ENCODE measurements at places on chromosomes 7 and 10.

DNA sequence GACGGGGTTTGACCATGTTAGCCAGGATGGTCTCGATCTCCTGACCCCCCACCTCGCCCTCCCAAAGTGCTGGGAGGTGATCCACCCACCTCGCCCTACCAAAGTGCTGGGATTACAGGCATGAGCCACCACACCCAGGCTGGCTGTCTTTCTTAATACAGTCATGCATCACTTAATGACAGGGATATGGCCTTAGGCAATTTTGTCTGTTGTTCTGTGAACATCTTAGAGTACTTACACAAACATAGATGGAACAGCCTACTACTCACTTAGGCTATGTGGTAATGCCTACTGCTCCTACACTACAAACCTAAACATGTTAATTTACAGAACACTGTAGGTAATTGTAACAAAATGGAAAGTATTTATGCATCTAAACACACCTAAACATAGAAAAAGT is 106.6 kb upstream of the KCNMA1 start:
- no peaks in the 10 kb centered on the region for H3K4me1 ChIP-seq
- DNase-seq = no peak
- H3K27ac ChIP-seq = no peak overlapping the region
- H3K36me3 ChIP-seq = no peaks in the 10 kb centered on the region

GRCh38 chr10:122648599-122649428 is 50.8 kb downstream of the C10orf120 start:
- no peak overlapping the region for H3K4me3 ChIP-seq
- no peak overlapping the region for H3K27ac ChIP-seq
- H3K27me3 ChIP-seq = peaks cover 12% of the 10 kb centered on the region
- peak; percentile 32 for DNase-seq
- H3K4me1 ChIP-seq = no peaks in the 10 kb centered on the region

GRCh38 chr10:131832056-131832685 is 68.6 kb upstream of the PPP2R2D start:
- H3K4me1 ChIP-seq = no peaks in the 10 kb centered on the region
- H3K36me3 ChIP-seq = no peaks in the 10 kb centered on the region
- no peak for DNase-seq

DNA sequence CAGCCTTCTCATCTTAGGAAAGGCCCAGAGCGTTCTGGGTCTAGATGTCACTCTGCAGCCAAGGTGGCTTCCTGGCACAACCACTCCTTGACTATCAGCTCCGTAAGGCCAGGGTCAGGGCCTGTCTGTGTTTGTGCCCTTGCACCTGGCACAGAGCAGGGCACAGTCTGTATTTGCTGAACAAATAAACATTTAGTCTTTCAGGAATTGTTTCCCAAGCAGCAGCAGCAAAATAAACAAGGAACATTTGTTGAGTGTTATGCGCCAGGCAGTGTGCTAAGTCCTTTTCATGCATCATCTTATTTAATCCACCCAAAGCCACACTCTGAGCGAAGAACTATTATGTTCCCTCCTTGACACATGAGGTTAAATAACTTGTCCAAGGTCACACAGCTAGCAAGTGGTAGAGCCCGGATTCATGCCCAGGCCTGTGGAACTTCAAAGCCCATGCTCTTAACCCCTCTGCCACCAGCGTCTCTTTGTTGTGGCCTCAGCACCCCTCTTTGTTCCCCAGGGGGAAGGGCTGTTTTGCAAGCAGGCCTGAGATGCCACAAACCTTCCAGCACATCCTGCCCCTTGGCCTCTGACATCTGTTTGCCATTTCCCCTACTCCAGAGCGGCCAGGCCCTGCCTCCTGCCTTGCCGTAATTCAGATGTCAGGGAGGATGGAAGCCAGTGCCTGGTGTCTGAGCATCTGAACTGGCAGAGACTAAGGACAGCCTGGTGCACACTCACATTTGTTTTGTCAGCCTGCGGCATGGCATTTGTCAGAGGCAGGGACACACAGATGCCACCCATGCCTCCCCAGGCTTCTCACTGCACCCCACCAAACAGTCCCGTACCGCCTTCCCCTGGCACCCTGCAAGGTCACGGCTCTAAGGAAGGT is 325.8 kb upstream of the ZMIZ1 start:
- H3K4me1 ChIP-seq = peaks cover 55% of the 10 kb centered on the region
- DNase-seq = peak; percentile 54
- no peak overlapping the region for H3K4me3 ChIP-seq
- H3K27me3 ChIP-seq = peaks cover 6% of the 10 kb centered on the region

GRCh38 chr7:2631946-2632732 is at the start of gene TTYH3:
Gene TTYH3 (plus strand): TSS chr7:2631986. CDS start chr7:2632156, 170 bp downstream.
- peak within 1 kb of the TSS; percentile 97 for H3K27ac ChIP-seq
- peaks cover 13% of the 10 kb centered on the region for H3K36me3 ChIP-seq

DNA sequence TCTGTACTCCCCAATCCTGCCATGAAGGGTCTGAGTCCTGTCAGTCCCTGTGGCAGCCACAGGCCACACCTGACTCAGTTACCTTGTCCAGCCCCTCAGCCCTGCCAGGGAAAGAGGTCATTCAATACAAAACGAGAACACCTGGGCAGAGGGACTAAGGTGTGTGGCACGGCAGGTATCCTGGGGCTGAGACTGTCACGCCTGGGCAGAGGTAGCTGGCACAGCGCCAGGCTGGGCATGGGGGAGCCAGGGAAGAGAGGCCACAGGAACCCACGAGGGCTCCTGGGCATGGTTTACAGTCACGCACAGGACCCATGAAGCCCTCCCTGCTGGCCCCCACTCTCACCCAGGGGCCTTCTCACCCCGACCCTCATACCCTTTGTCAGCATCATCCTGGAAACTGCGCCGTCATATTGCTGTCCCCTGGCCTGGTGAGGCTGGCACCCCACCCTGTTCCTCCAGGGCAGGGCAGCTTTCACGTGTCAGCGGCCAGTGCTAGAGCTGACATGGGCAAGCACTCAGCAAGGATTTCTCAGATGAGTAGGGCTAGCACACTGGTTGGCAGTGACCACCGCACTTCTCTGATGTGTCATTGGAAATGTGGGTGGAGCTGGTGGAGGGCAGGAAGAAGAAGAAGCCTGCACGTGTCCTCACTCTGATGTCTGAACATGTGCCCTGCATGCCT is 42.7 kb downstream of the LRRC18 start:
- no peak for DNase-seq
- H3K36me3 ChIP-seq = no peaks in the 10 kb centered on the region
- peaks cover 35% of the 10 kb centered on the region for H3K4me1 ChIP-seq
- no peak overlapping the region for H3K27ac ChIP-seq

DNA sequence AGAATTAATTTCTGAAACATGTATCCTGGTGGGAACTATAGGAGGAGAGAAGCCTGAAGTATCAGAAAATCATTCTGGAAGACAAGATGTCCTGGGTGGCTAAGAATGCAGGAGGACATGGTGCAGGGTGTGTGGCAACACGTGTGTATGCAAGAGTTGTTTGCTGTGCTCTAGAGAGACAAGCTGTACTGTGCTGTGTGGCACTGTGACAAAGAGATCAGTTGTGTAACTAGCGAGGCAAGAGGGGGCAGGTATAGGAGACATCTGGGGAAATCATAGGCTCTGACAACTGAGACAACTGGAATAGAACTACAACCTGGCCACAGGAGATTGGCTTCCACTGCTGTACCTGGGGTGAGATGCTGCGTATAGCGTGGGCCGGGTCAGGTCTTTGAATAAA is 9.3 kb downstream of the ITGA8 start:
- no peaks in the 10 kb centered on the region for H3K27me3 ChIP-seq
- H3K4me3 ChIP-seq = no peak overlapping the region
- H3K4me1 ChIP-seq = no peaks in the 10 kb centered on the region
- DNase-seq = no peak

DNA sequence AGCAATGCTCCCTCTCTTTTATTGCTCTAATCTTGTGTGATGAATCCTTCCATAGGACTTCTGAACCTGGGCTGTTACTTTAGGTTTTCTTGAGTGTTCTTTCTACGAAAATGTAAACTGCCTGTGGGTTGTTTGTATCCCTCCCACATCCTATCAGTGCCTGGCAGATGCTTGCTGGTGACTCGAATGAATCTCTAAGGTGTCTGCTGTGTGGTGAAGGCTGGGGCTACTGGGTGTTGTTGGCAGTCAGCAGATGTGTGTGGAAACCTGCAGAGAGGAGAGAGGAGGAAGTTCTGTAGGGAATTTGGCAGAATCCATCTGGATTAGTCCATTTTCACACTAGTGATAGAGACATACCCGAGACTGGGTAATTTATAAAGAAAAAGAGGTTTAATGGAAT is 639.4 kb downstream of the CALN1 start:
- H3K27ac ChIP-seq = no peak overlapping the region
- H3K36me3 ChIP-seq = no peaks in the 10 kb centered on the region
- H3K4me1 ChIP-seq = no peaks in the 10 kb centered on the region
- H3K4me3 ChIP-seq = no peak overlapping the region
- no peak for DNase-seq
- no peaks in the 10 kb centered on the region for H3K27me3 ChIP-seq

DNA sequence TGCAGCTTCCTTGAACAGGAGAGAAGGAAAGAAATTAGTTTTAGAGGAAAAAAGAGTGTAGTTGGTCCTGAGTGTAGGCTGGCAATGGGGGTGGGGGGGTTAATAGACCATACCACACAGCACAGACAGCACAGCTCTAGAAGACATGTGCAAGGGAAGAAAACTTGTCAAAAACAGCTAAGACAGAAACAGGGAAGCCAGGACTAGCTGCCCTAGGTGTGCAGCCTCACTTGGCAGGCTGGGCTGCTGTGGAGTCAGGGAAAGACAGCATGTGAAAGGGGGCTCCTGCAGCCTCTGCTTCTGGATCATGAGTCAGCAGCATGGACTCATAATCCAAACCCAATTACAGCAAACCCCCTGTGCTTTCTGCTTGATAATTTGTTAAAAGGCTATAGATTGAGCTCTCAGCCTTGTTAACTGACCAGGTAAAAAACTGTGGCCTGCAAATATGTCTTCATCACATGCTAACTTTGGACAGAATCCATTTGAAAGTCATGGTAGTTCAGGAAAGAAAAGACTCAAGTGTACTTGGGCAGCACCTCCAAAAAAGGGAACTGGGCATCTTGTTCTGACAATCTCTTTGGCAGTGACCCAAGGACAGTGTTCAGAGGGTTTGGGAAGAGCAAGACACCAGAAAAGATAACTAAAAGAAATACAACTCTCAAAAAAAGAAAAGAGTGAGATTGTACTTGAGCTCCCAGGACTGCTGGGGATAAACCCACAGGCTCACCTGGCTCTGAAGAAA is 142.2 kb upstream of the VWC2 start:
- H3K36me3 ChIP-seq = no peaks in the 10 kb centered on the region
- no peaks in the 10 kb centered on the region for H3K27me3 ChIP-seq
- peak overlapping the region; percentile 83 for H3K27ac ChIP-seq
- no peak overlapping the region for H3K4me3 ChIP-seq
- peak; percentile 54 for DNase-seq

DNA sequence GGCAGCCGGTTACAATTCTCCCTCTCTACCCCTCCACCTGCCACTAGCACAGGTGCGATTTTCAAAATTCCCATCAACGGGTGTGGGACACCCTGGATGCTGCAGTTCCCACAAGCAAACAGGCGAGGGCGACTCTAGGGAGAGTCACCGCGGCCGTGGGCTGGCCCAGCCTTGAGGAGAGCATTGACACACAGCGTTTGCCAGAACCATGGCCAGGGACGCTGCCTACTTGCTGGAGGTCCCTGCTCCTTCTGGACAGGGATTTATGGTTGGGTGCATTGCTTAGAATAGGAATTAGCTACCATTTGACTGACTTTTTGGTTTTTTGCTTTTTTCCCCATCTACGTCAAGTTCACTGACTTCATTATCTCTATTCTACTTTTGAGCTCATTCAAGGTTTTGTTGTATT is 19.0 kb upstream of the CLDN4 start:
- no peaks in the 10 kb centered on the region for H3K36me3 ChIP-seq
- no peaks in the 10 kb centered on the region for H3K4me1 ChIP-seq
- H3K4me3 ChIP-seq = no peak overlapping the region
- no peak overlapping the region for H3K27ac ChIP-seq
- peaks cover 14% of the 10 kb centered on the region for H3K27me3 ChIP-seq

GRCh38 chr7:146375170-146375569 is 258.6 kb downstream of the CNTNAP2 start:
- no peaks in the 10 kb centered on the region for H3K27me3 ChIP-seq
- no peaks in the 10 kb centered on the region for H3K4me1 ChIP-seq
- DNase-seq = peak; percentile 30
- H3K27ac ChIP-seq = no peak overlapping the region

DNA sequence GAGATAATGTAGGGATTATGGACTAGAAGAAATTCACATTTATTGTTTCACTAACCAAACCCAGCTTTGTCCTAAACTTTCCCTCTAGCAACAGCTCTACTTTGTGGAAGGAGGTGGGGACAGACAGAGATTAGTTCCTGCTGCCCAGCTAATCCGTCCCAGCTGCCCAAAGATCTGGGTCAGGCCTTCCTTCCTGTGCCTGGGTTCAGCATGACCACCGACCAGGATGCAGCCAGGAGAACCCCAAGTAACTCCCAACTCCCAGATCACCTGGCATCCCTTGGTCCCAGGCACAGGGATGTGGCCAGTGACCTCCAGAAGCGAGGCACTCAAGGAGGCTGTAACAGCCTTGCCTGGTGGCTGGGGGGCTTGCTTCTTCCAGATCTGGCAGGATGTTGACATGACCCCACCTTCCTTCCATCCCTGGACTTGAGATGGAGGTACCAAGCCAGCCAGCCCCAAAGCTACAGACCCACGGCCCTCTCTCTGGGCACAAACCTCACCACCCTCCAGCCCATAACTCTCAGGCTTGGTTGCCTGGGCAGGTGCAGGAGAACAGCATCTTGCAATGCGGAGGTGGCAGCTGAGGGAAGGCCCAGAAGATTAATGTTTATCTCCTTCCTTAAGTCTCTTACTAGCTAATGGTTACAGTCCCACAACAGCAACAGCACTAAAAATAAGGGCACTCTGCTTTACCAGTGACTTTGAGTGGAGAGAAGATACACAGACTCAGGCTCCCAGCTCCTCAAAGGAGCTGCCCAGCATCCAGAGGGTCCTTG is 11.1 kb downstream of the CAMK2G start:
- no peak overlapping the region for H3K27ac ChIP-seq
- H3K4me3 ChIP-seq = no peak overlapping the region
- no peak for DNase-seq
- no peaks in the 10 kb centered on the region for H3K27me3 ChIP-seq
- H3K36me3 ChIP-seq = peaks cover 65% of the 10 kb centered on the region
- H3K4me1 ChIP-seq = peaks cover 40% of the 10 kb centered on the region

DNA sequence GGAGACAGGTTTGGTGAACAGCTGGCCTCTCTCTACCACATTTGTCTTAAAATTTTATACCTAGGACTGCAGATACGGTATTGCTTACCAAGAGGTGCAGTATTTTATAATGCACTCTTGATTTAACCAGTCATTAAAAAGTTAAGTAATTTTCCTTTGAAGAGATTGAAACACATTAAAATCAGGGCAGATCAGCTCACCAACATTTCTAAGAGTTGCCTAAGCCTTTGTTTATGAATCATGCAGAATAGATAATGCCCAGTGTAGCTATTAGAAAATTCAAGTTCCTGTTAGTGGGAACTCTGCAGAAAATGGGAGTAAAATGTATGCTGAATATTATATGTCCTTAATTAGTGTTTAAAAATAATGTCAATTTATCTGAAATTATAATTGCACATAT is 140.2 kb upstream of the PRPS1L1 start:
- no peak for DNase-seq
- H3K4me3 ChIP-seq = no peak overlapping the region
- no peaks in the 10 kb centered on the region for H3K4me1 ChIP-seq
- no peak overlapping the region for H3K27ac ChIP-seq

- no peak overlapping the region for H3K27ac ChIP-seq
- H3K36me3 ChIP-seq = no peaks in the 10 kb centered on the region
- DNase-seq = peak; percentile 77
- H3K27me3 ChIP-seq = no peaks in the 10 kb centered on the region
These were observed 94.3 kb downstream of the CCDC71L start for GRCh38 chr7:106566672-106567071.

GRCh38 chr10:126663328-126663727 is 7.2 kb downstream of the C10orf90 start:
- H3K27me3 ChIP-seq = no peaks in the 10 kb centered on the region
- peaks cover 27% of the 10 kb centered on the region for H3K4me1 ChIP-seq
- no peaks in the 10 kb centered on the region for H3K36me3 ChIP-seq
- peak; percentile 98 for DNase-seq
- H3K4me3 ChIP-seq = no peak overlapping the region
- peak overlapping the region; percentile 82 for H3K27ac ChIP-seq

Data from muscle of leg (tissue), 16 donors.